ENCODE measurements at places on chromosomes 16 and 17.

DNA sequence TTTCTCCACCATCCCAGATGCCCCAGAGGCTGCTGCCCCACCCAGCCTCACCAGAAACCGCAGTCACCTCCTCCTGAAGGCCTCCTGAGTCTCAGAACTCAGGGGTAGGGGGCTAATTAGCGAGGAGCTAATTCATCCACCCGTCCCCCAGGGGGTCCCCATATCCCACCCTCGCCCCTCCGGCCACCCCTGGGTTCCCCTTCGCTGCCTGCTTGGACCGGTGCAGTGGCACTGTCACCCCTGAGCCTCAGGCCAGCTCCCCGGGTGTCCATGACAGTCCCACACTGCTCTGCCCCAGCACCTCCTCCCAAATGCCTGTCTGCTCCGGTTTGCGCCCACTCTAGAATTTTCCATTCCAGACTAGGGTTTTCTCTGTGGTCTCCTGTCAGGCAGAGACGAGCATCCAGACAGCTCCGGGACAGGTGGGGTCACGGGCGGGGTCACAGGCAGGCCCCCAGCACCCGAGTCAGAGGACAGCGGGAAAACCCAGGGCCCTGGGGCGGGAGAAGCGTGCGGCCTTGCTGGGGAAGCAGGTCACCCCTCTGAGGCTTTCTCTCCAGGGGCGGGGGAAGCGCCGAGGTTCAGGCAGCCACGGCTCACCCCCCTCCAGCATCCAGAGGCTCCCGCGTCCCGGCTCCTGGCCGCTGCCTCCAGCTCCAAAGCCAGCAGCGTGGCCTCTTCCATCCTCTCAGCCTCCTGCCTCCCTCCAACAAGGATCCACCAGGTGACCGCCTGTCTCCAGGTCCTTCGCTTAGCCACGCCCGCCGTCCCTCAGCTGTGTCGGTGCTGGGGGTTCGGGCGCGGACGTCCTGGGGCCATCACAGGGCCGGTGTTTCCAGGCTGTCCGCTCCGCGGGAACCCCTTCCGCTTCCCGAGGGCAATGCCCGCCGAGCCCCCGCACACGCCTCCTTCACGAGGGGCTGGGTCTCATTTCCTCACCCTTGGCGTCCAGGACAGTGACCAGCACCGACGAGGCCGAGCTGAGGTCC lies 3.1 kb upstream of the PERCC1 start:
- DNase-seq = no peak

DNA sequence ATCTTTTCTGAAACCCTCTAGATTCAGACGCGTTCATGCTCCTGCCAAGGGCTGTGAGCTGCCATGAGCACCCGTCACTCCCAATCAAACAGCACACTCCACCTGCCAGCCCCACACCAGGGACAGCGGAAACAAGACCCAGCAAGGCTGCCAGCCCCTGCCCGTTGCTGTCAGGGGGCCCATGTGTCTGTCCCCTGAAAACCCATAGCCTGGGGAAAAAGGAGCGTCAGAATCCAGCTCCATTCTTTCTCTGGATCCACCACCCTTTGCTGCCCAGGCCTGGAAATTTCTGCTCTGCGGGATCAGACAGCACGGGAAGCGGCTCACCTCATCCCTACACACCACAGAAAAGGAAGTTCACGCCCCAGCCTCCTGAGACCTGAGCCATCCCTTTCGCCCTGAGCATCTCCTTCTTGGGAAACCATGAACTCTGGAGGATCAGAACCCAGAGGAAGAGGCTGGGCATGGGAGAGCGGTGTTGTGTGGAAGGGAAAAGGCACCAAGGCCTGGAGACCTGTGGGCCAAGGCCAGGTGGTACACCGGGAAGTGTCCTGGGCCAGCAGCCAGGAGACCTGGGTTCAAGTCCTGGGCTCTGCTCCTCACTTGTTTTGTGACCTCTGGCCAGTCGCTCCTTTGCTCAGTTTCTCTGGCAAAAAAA lies 51.5 kb upstream of the RCVRN start:
- DNase-seq = no peak

- DNase-seq = no peak
These were observed 445.7 kb downstream of the GRIN2A start for GRCh38 chr16:9736547-9736946.

DNA sequence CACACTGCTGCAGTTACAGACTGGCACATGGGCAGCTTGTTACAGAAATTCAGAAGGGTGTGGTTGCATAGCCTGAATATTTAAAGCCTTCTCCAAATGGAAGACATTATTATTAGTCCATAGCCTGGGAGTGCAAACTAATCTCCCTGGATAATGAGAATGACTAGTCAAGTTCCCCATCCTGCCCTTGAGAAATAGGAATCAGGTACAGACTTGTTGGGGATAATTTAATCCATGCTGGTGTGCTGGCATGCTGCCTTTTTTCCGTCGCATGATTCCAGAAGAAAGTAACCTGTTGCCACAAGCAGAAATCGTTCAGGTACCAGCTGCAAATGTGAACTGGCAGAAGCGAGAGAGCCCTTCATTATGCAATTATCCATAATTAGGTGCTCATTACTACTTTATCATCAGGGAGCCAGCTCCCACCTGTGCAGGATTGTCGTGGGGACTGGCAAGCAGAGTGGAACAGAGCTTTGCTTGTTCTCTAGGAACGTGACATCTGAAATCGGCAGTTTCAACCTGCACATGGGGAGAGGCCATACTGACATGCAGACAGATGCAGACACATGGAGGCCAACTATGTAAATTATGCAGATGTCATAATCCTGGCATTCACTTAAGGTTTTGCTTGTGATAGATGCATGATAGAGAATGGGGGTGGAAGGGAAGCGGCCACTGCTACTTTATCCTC lies 419.4 kb downstream of the PMP22 start:
- DNase-seq = no peak

DNA sequence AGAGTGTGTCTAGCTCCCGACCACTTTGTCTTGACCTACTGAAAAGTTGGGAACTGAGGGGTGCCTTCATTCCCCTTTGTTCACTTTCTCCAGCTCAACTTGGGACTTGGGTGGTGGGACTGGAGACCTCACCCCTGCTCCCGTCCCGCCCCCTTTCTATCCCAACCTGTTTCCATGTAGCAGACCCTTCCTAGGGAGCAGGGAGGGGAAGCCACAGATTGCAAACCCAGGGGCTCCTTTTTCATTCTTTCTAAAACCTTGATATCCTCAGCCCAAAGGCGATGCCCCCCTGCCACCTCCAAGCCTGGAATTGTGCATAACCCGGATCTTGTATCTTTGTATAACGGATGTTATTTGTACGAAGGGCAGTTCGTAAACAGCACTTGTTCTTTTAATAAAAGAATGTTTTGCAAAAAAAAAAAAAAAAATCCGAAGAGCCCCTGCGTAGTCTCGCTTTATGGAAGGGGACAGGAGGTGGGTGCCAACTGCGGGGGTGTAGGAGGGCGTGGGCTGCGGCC lies 714 bp upstream of the CISD3 start:
- DNase-seq = no peak

Measured in nucleus accumbens (tissue), 56 donors.